ENCODE measurements at places on chromosomes 6 and 20.

- peak; percentile 20 for DNase-seq
Measured at GRCh38 chr6:45548657-45549515, 171.2 kb upstream of the SUPT3H start.

DNA sequence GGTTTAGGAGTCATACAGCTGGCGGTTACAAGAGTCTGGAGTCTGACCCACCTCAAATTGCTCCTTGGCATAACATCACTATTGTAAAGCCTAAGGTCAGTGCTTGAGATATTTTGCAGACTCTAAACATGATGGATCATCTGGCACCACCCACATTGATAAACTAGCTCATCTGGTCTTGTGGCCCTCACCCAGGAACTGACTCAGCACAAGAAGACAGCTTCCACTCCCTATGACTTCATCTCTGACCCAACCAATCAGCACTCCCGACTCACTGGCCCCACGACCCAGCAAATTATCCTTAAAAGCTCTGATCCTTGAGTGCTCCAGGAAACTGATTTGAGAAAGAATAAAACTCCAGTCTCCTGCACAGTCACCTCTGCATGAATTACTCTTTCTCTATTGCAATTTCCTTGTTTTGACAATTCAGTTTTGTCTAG is 115.9 kb downstream of the CD24 start:
- DNase-seq, result no peak

GRCh38 chr6:39263303-39264037 is 34.2 kb upstream of the KCNK5 start:
- no peak for DNase-seq

GRCh38 chr6:16004934-16005679 is 123.8 kb upstream of the MYLIP start:
- DNase-seq, result no peak

DNA sequence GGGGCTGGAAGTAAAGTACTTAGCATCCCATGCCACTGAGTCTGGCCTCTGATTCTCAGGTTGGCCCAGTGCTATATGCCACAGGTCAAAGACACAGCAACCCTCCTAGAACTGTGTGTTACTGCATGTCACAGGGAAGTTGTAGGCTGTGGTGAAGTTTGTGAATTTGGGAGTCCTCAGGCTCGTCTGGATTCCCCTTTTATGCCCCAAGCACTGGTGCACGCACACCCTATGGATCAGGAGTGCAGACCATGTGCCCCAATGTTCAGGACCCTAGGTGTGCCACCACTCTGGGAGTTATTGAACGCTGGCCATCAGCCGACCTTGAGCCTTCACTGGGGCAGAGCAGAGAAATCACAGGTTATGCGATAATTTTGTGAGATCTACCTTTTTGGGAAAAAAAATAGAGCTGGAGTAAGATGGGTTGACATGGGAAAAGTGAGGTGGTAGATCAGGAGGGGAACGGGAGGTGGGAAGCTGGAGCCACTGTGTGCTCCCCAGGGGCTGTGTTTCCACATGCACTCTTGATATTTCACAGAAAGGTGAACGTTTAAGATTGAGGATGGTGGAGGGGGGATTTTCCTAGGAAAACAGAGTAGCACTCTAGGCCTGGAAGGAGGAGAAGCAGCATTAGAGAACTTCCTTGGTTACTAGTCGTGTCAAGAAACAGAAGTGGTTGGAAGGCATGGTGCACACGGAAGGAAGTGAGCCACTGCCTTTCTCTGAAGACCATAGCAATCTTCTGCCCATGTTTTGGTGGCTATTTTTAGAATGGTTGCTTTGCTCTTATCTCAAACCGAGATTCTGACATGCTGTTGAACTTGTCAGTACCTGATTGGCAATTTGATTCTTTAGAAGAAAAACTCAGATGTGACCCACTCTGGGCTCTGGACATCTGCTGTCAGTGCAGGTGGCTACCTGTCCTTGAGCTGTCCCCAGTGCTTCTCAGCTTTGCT is 44.1 kb downstream of the DUSP22 start:
- DNase-seq, result no peak

- DNase-seq, result no peak
Measured at GRCh38 chr6:102390541-102390940, 997.0 kb downstream of the GRIK2 start.
